Transverse colon (tissue), 4 donors: ENCODE measurements at places on chromosomes 2 and 18.

GRCh38 chr18:12005538-12006487 is 24.5 kb downstream of the IMPA2 start:
- peak; percentile 59 for DNase-seq

DNA sequence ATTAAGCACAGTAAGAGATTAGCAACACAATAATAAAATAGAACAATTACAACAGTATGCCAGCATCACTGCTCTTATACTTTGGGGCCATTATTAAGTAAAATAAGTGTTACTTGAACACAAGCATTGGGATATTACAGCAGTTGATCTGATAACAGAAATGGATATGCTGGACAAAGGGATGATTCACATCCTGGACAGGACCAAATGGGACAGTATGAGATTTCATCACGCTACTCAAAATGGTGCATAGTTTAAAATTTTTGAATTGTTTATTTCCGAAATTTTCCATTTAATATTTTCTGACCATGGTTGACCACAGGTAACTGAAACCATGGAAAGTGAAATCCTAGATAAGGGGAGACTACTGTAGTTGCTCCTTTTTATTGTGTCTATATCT is 138.2 kb downstream of the UBR3 start:
- DNase-seq, result no peak

DNA sequence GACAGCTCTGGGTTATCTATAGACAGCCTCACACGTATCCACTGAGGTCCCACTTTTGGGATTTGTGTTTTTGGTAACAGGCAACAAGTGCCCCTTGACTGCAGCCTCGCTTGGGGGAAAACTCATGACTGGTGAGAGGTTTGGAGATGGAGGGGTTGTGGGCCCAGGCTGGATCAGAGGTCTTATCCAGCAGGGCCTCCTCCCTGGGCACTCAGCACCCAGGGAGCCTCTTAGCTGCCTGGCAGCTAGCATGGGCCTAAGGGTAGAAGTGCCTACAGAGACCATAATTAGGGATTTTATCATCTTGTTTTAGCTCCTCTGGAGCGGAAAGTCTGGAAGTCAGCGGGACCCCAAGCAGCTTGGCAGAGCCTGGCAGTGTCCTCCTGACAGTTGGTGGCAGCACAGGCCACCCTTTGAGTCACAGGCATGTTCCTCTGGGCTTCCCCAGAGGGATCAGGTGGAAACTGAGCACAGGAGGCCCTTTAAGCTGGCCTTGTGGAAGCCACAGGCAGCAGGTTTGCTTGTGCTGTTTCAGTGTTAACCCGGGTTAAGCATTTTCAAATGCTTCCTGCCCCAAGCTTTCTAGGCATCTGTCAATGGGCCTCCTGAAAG is 143.1 kb downstream of the KCTD1 start:
- peak; percentile 15 for DNase-seq

DNA sequence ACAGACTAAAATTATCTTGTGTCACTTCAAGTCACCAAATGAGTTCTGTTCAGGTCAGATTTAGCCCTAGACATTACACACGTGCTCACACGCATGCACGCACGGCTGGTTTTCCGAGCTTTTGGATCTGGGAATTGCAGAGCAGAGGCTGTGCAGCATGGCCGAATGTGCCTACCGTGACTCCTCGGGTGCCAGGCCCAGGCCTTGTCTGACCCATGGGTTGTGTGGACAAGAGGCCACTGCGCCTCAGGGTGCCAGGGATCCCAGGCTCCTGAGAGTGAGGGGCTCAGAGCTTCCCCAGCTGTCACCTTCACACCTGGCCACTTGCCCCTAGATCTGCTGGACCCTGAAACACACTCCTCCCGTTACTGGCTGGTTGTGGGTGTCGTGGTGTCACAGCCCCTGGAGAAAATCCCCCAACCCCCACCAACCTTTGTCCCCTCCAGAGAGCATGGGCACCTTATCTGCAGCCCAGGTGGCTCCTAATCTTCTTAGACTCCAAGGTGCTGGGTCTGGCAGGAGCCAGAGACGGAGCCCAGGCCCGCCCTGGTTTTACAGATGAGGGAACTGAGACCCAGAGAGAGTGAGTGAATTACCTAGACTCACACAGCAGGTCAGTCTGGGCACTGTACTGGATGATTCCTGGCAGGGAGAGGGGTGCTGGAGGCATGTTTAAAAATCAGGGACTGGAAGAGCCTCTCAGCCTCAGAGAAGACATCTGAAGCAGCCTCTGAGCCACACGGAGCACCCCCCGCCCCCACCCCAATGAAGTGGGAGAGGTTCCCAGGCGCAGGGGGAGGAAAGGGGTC is 56.8 kb downstream of the ATOH8 start:
- DNase-seq, result no peak

- no peak for DNase-seq
These were observed 94.7 kb downstream of the ANKRD44 start for GRCh38 chr2:197215748-197216360.

- no peak for DNase-seq
These were observed 168.0 kb downstream of the DIS3L2 start for GRCh38 chr2:232129483-232129882.

DNA sequence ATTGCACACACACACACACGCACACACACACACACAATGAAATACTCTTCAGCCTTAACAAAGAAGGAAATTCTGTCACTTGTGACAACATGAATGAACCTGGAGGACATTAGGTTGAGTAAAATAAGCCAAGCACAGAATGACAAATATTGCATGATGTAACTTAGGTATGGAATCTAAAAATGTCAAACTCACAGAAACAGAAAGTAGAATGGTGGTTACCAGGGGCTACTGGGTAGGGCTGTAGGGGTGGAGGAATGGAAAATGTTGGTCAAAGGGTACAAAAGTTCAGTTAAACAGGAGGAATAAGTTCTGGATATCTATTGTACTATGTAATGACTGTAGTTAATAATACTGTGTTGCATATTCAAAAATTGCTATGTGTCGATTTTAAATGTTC is 29.5 kb downstream of the SCN2A start:
- DNase-seq, result no peak

DNA sequence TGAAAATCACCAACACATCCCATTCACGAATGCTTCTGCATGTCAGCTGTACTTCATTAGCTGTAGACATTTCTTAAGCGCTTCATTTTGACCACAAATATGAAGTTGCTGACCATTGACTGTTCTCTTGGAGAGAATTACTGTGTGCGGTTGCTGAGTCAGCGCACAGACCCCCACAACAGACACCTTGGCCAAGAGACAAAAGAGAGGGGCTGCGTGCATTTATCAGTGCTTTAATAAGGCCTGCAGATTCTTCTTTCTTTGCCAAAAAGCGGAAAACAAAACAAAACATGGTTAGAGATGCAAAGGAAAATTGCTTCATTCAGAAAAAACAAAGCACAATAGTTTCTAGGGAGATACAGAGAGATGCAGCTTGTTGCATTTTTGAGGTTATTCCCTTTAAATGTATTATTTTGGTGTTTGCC is 174.7 kb downstream of the ACKR3 start:
- no peak for DNase-seq

DNA sequence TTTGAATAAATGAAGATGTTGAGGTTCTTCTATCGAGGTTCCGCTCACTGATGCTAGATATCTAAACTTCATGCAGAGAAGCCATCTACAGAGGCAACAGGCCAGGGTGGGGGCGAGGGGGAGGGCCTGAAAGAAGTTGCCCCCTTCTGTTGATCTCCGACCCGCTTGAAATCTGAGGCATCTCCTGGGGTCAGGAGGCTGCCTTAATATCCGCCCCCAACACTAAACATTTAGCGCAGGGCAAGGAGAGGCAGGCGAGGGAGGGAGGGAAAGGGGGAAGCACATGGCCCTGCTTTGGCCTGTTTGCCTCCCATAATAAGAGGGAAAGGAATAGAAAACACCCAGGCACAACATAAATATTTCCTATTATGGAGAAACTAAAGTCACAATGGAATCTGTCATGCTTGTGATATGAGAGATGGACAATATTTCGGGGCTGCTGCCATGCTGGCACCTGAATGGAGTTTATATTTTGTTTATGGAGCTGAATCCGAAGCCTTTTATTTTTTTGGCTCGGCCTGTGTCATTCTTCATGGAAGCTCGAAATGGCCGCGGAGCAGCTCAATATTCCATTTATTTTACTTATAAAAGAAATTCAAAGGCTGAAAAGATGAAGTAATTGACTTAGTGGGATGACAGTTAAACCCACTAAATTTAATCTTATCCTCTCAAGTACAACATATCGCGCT is 221.1 kb downstream of the INSIG2 start:
- DNase-seq, result no peak

- DNase-seq, result peak; percentile 64
These were observed 2.1 kb upstream of the CXCR1 start for GRCh38 chr2:218168635-218169462.

DNA sequence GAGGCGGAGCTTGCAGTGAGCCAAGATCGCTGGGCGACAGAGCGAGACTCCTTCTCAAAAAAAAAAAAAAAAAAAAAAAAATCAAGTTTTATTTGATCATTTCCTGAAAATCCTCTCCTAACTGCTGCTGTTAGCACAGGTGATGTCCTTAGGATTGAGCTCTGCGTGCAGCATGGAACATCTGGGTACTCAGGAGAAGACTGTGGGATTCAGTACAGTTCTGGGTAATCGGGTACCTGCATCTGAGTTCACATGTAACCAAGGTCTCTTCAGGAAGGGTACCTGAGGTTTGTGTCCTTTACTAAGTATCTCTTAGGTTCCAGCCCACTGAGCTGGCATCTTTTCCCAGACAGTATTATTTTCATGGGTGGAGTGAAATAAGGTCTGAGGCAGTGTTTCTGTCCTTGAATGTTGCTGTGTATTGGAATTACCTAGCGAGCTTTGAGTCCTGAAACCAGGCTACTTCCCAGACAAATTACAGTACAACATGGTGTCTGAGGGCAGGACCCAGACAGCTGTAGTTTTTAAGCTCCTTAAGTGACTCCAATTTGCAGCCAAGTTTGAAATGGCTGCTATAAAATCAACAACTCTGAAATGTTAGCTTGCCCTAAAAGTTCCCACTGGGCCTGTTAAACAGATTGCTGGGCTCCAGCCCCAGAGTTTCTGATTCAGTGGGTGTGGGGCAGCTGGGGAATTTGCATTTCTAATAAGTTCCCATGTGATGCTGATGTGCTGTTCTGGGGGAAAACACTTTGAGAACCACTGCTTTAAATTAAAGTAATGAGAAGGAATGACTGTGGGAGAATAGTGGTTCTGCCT is 120.5 kb downstream of the PMAIP1 start:
- no peak for DNase-seq

DNA sequence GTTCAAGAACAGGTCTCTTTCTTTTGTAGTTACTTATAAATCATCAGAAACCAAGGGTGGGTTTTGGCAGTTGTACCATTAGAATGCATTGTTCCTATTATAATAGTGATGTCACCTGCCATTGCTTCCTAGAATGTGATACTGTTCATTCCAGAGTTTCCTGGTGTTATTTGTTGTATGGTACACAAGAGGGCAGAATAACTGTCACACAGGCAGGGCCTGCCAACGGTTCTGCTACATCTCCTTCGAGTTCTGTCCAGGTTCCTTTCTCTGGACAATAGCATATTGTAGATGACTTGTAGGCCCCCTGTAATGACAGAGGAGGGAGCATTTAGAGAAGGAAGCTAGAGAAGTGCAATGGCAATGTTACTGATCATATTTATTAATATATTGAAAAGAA is 98.3 kb downstream of the KLHL14 start:
- DNase-seq, result no peak

DNA sequence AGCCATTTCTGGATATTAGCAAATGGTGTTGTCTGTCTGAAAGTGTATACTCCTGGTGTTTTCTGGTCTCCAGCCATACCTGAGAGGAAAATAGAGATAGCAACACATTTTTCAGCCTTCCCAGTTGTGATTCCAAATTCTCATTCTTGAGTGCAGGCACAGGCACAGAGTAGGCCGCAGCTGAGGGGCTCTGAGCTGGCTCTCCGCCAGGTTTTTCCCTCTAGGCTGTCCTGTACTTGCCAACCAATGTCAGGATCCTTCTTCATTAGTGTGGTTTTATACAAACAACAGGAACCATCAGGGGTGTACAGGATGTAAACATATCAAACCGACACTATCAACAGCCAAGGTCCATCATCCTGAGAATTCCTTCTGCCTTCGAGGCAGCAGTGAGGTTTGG is 1733.6 kb upstream of the CELF4 start:
- no peak for DNase-seq

DNA sequence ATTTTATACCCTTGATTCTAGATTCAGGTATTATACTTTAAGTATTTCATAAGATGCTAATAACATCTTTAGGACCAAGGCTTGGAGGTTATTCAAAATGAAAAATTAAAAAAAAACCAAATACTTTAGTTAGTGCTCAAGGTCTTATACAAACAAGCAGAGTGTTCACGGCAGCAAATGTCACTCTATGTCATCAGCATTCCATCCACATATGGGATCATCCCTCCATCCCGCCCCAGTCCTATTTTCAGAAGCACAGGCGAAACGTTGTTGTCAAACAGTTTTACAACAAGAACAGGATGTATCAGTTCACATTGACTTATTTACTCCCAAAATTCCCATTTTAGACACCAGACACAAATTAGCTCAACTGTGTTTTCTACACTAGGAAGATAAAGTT is 83.7 kb downstream of the DSEL start:
- DNase-seq, result no peak

- no peak for DNase-seq
These were observed 45.6 kb downstream of the DIPK1C start for GRCh38 chr18:74411475-74411874.

DNA sequence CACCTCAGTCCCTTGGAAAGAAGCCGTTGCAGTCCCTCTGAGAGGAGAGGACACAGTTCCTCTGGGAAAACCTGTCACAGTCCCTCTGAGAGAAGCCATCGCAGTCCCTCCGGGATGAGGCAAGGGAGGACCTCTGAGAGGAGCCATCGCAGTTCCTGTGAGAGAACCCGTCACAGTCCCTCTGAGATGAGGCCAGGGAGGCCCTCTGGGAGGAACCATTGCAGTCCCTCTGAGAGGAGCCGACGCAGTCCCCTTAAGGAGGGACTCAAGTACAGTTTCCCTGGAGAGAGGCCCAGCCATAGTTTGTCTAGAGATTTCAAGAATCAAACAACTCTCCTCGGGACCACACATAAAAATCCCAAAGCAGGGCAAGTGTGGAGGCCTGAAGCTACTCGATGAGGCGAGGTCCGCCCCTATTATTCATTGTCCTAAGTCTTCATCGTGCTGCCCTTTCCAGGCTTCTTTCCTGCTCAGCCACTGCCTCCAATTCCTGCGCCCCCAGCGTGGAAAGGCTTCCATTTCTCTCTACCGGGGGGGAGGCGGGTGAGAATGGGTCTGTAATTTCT is 630 bp upstream of the ZNF512 start:
- no peak for DNase-seq

- no peak for DNase-seq
These were observed 32.6 kb upstream of the BCL11A start for GRCh38 chr2:60586081-60586480.

GRCh38 chr18:47110492-47111274 is 39.6 kb downstream of the HDHD2 start:
- DNase-seq, result no peak

- no peak for DNase-seq
These were observed 2.4 kb upstream of the KCNIP3 start for GRCh38 chr2:95294579-95295250.
